ENCODE measurements at places on chromosomes 1 and 21.

- no peak for DNase-seq
Measured at GRCh38 chr1:52413410-52413989, 9.1 kb downstream of the PRPF38A start.

GRCh38 chr1:198927129-198927528 is 288.3 kb downstream of the PTPRC start:
- DNase-seq = no peak

DNA sequence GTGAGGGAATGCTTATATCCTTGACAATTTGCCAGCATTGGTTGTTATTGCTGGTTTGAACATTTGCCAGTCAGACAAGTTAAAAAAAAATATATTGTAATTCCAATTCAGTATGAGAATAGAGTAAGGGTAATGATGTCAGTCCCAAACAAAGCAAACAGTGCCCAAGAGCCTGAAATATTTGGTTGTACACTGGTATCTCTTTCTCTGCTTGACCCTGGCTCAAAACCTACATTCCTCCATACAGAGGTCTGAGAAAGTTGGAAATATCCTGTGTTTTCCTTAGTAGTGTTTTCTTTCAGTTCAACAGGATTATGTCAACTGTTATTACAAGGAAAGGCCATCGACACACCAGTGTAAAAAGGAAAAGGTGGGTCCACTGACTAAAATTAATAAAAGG is 145.6 kb downstream of the MRPL39 start:
- no peak for DNase-seq

DNA sequence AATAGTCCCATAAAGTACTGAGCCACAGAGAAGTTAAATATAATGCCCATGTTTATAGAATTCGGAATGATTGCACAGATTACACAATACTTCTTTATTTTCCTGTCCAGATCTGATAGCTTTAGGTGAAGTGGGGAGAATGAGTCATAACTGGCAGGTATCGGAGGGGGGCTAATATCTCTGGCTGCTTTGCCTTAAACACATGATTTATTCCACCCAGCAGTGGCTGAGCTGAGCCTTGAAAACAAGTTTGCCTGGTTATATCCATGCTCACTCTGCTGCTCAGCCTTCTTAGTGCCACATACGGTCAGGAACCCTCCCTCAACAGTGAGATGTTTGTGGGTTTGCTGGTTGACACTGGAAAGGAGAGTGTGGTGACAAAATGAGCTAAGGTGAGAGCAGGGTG is 119.7 kb upstream of the ZNF648 start:
- DNase-seq = no peak

DNA sequence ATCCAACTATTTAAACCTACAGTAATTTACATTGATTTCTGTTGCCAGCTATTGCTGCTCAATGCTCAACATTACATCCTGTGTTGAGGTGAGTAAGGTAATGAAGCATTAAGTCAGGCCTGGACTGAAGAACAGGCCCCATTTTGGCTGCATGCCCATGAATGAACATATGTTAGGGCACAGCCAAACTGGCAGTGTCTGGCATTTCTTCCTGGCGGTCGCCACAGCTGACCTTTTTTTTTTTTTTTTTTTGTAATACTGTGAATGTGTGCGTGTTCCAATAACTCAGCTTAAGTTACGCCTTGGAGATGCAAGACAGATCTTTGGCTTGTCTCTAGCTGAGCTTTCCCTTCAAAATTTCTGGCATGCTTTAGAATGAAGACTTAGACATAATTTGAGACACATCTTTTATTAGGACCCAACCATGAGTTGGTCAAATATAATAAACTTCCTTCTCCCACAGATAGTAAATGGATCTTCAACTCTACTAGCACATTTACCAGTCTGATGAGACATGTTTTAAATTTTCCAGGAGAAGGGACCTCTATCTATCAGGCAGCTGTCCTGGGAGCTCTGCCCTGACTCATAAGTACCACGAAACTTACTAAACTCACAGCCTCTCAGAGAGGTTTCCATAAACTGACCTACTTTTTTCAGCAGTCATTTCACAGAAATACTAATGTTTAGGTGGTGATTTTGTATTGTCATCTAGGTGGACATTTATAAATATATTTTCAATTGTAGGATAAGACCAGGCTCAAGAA is 341.1 kb upstream of the RUNX1 start:
- DNase-seq = no peak

DNA sequence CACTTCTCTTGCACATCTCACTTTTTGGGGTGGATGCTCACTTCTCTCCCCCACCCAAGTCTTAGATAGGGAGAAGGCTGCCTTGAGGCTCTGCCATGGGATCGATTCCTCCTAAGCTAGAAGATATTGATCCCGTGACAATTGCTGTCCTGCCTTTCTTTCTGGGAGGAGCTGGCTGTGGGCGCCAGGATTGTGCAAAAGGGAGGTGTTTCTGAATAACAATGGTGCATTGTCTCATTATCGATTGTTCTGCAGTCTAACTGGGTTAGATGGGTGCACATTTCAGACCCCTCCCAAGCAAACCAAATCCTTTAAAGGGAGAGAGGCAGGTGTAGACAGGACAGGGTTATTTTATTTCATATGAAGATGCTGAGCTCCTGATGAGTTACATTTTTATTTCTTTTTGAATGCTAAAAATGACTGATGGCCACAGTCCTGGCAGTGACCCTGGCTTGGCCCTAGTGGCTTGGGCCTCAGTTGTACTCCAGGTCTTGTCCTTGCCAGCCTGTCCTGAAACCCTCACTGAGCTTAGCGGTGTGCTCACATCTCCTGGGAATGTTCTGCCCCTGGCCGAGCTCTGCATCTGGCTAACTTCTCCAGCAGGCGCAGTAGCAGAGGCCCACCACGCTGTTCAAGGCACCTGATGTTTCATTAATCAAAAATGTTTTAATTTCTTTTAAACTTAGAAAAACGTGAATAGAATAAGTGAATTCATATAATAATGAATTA is 99.0 kb upstream of the KAZN start:
- DNase-seq = no peak

GRCh38 chr1:6958407-6959030 is 173.3 kb downstream of the CAMTA1 start:
- no peak for DNase-seq

DNA sequence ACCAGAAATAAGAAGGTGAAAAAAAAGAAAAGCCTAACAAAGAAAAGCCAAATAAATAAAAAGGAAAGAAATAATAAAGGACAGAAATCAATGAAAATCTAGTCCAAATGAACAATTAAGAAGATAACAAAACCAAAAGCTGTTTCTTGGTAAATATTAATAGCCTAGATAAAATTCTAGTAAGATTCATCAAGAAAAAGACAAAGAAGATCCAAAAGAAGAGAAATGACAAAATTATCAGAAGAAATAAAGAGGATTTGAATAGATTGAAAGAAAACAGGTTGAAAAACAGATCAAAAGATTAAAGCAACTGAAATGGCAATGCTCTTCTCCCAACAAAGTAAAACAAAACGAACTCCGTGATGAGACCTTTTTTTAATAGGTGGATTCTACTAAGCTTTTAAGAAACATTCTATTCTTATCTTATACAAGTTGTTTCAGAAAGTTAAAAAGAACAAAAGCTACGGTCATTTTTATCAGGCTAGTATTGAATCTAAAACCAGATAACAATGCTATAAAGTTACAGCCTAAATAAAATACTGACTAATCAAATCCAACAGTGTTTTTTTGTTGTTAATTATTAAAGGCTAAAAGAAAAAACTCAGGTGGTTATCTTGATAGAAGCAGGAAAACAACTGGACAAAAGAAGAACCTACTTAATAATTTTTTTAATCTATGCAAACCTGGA is 50.9 kb downstream of the ENAH start:
- no peak for DNase-seq

- no peak for DNase-seq
Measured at GRCh38 chr1:94094469-94095111, 26.4 kb downstream of the ABCA4 start.

- DNase-seq = peak; percentile 74
Measured at GRCh38 chr1:8202182-8202905, 115.6 kb upstream of the SLC45A1 start.

DNA sequence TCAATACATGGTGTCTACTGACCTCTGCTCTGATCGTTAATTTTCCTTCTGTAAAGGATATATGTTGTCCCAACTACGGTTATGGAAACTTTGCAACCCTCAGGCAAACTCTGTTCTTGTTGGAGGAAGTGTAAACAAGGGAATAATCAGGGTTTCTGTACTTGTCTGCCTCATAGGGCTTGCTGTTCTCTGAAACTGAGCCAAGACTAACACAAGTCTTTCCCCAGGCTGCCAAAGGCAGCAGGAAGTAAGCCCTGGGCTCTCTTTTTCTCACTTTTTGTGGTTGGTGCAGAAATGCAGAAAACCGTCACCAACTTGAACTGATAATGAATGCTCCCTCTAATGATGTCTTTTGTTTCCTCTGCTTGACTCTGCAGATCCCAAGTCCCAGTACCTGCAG is 7.6 kb downstream of the CYP4X1 start:
- no peak for DNase-seq

GRCh38 chr21:41833497-41834115 is 45.5 kb downstream of the PRDM15 start:
- DNase-seq = no peak

GRCh38 chr1:160420881-160421842 is 20.8 kb downstream of the VANGL2 start:
- DNase-seq = no peak

GRCh38 chr1:168386492-168386891 is 105.8 kb downstream of the TBX19 start:
- no peak for DNase-seq

- DNase-seq = no peak
Measured at GRCh38 chr1:219075121-219075879, 98.4 kb upstream of the LYPLAL1 start.

- DNase-seq = no peak
Measured at GRCh38 chr21:43376478-43376882, 50.5 kb downstream of the SIK1 start.

DNA sequence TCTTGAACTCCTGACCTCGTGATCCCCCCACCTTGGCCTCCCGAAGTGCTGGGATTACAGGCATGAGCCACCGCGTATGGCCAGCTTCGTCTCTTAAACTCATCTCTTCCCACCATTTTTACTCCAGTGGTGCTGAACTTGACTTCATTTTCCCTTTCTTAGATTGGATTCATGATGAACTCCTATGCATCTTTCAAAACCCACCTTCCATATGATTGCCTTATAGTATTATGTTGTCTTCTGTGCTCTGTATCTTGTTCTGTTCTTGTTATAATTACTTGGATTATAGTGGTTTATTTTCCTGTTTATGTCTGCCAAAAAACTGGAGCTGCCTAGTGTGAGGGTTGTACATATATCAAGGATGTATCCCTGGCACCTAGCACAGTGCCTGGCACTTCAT is 110.8 kb upstream of the GADD45A start:
- no peak for DNase-seq

- no peak for DNase-seq
Measured at GRCh38 chr1:62800281-62800680, 16.3 kb downstream of the ATG4C start.

GRCh38 chr21:43975469-43976098 is 36.5 kb upstream of the TRAPPC10 start:
- DNase-seq = peak; percentile 87

DNA sequence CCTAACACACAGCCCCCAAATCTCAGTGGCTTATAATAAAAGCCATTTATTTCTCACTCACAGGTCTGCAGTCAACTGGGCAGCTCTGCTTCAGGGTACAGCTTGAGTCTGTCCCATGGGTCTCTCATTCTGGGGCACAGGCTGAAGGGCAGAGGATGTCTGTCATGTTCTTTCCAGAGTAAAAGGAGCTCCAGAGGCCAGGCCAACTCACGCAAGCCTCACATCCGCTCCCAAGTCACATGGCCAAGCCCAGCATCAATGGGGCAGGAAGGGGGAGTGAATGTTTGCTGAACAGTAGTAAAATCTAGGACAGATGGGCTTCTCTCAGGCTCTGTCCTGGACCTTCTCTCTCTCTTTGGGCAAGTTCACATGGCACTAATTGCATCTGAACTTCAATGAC is 7.1 kb upstream of the SSBP3 start:
- no peak for DNase-seq
